ENCODE measurements at places on chromosomes 4 and X.
A peak's percentile ranks its signal among the peaks of the same experiment; 100 is the strongest.

GRCh38 chrX:72349190-72349589, 43.5 kb upstream of the CITED1 start:
- no peak for DNase-seq

DNA sequence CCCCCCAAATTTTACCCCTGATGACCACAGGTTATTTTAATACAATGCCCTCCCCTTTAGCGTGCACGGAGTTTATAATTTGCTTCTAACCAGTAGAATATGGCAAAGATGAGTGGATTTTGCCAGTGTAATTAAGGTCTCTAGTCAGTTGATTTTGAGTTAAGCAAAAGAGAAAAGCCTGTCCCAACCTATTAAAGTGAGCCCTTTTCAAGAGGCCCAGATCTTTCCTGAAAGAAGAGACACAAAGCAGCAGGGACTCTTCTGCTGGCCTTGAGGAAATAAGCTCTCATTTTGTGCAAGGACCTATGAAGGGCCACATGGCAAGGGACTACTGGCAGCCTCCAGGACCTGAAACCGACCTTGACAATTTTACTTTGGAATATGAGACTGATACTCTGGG, 61.9 kb upstream of the GABRG1 start:
- DNase-seq: no peak

- DNase-seq: no peak
Measured at GRCh38 chrX:10233173-10233572, 76.4 kb downstream of the CLCN4 start.

GRCh38 chr4:1403177-1403583, 3.1 kb downstream of the NKX1-1 start:
- DNase-seq: no peak

DNA sequence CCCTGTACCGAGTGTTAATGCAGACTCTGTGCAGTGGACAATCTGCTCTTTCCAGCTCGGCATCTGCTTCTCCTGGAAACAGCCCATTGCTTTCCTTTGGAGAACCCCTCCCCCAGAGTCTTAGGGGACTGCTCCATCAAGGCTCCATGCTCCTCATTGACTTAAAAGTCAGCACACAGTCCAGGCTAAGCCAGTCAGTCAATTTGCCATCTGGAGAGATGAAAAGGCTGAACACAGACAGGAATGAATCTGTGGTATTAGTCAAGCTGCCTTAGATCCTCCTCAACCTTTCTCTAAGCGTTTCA, 20.3 kb downstream of the ATP8A1 start:
- no peak for DNase-seq

- no peak for DNase-seq
Measured at GRCh38 chr4:62359441-62360155, 1159.5 kb downstream of the ADGRL3 start.

- DNase-seq: no peak
Measured at GRCh38 chr4:39235696-39236095, 53.4 kb downstream of the WDR19 start.

GRCh38 chr4:151829309-151829708, 68.5 kb upstream of the GATB start:
- no peak for DNase-seq

DNA sequence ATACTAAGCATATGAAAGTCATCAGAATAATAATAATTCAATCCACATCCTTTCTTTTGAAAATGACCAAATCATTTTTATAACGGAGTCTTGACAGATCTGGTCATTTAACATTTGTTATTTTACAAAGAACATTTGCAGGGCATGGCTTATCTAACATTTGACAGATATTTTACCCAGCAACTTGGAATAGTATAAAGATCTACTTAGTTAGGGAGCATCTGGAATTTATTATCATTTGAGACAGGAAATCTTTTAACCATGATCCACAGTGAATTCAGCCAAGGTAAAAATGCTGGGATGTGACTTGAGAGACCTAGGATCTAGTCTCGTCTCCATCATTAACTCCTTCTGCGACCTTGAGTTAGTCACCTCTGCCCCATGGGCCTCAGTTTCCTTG, 22.4 kb downstream of the STARD8 start:
- no peak for DNase-seq

- DNase-seq: no peak
Measured at GRCh38 chrX:66815227-66815626, 176.3 kb upstream of the EDA2R start.

DNA sequence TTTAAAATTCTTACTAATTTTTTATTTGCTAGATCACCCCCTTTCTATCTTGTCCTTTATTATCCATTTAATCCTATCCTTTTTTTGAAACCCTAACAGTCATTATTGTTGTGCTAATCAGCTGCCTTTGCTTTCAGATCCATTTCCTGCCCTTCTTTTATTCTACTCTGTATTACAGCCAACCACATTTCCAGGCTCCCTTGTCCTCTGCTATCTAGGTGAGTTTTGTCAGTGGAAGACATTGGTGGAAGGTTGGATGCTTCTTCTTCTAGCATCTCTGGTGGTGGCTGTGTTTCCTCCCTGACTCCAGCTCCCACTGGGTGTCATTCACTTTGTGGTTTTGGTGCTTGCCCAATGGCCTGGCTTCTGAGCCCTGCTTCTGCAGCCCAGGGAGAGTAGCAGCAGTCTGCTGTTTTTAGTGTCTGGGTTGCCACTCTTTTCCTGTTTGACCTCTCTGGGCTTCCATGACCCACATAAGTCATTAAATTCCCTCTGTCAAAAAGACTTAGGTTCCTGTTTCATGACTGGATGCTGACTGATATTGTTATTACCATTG, 225.2 kb upstream of the PGRMC2 start:
- no peak for DNase-seq

DNA sequence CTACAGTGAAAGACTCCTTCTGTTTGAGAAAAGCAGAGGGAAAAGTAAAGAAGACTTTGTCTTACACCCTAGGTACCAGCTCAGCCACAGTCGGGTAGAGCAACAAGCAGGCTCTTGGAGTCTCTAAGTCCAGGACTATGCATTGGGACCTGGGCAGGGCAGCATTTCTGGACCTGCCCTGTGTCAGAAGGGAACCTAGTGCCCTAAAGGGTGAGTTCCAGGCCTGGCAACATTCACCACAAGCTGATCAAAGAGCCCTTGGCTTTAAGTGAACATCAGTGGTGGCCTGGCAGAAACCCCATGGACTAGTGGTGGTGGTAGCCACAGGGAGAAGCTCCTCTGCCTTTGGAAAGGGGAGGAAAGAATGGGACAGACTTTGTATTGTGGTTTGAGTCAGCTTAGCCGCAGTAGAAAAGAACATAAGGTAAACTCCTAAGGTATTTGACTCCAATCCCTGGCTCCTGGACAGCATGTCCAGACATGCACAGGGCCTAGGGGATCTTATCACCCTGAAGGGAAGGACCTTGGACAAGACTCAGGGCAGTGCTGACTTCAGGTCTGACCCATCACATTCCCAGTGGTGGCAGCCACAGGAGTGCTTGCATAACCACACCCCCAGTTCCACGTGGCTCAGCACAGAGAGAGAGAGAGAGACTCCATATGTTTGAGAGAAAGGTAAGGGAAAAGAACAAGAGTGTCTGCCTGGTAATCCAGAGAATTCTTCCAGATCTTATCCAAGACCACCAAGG, 32.6 kb downstream of the CCDC158 start:
- peak; percentile 98 for DNase-seq

DNA sequence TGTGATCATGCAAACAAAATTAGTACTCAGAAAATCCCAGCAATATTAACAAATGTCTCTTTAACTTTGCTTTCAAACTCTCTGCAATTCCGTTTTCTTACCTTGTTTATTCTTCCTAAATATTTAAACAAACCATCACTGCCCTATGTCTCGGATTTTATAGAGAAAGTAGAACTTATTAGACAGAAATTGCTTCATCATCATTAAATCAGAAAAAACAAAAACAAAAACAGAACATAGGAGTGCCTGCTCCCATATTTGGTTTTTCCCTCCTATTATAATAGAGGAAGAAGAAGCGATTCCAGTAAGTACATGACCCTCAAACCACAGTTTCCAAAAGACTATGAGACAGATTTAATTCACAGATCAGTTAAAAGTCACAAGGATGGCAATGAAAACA, 1228.0 kb downstream of the RPA4 start:
- no peak for DNase-seq

DNA sequence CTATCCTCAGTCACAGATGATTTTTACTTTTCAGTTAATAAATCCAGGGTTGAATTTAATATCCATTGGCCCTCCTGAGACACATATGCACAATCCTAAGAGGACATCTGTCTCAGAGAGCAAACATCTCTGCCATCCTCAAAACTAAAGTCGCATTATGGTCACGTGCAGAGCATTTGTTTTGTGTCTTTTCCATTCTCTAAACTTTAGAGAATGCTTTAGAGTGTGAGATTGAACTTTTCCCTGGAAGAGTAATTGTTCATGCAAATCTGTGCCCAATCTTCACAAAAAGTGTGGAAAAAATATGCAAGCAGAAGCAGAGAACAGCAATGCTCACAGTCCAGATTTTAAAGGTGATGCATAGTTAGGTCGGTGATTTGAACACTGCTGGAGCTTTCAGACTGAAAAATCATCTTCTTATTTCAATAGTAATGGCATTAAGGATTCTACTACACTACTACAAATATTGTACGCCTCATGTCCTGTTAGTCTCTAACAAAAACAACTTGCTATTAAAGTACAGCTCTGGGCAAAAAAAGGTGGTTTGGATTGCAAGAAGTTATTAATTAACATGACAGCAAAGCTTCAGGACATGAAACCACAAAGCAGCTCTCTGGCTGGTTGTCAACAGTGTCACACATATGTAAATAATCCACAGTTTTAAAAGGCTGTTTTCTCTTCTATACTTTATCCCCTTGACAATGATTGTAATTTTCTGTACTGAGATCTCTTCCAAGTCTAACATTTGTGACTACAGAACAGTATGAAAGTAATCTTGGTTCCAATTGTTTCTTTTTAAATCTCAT, 19.9 kb downstream of the DCHS2 start:
- no peak for DNase-seq

DNA sequence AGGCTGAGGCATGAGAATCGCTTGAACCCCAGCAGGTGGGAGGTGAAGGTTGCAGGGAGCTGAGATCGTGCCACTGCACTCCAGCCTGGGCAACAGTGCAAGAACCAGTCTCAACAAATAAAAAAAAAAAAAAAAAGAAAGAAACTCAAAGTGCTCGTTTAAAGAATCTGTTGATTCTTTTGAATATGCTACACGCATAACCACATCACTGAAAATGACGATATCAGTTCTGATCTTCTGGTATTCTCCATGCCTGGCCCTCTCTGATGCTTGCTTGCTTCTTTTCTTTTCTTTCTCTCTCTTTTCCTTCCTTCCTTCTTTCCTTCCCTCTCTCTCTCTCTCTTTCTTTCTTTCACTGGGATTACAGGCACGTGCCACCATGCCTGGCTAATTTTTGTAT, 7.3 kb downstream of the AVPR2 start:
- no peak for DNase-seq

DNA sequence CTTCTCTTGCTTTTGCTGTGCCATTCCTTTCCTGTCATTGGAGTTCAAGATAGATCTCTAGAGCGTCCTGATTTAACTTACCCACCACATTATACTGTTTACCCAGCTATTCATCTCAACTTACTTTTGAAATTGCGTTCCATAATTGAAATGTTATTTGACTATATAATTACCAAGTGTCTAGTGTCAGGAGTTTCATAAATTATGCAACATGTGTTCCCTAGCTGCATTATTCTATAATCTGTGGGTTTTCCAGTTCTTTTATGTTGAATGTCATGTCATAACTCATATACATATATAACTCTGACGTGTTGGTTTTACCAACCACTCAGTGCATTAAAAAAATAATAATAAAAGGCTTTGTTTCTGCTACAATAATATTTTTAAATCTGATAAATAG, 285.9 kb upstream of the ARSJ start:
- no peak for DNase-seq

DNA sequence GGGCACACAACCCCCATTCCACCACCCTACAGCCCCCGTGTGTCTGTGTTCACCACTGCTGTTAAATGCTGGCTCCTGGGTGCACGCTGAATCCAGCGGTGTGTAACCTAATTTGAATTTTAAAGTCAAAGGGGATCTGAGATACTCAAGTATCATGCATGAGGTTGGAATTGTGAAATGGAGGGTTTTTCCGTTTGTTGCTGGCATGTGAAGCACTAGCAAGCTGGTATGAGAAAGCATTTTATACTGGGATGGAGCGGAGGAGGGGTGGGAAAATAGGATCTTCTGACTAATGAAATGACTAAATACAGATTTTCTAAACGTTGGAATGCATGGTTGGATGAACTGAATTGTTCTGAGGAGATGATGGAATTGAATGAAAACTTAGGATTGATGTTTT, 36.9 kb upstream of the FAT1 start:
- DNase-seq: peak; percentile 61

- no peak for DNase-seq
Measured at GRCh38 chr4:102335616-102336015, 9.7 kb downstream of the SLC39A8 start.

- DNase-seq: no peak
Measured at GRCh38 chr4:8696369-8697127, 104.0 kb downstream of the CPZ start.

DNA sequence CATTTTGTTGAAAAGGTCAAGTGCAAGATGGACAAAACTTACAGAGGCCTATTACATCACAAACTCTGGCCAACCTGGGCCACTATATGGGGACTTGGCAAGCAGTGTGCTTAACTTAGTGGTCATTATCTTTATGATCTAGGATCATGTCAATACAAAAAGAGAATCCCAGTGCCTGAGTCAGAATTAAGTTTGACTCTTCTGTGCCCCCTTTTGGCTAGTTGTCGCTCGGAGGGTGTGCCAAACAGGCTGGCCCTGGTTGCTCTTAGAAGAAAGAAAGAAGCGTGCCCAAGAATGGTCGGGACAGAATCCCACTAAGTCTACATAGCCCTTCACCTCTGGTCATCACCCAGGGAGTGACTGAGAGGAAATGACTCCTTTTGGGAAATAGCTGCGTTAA, 100.1 kb downstream of the EIF4E start:
- DNase-seq: peak; percentile 28

DNA sequence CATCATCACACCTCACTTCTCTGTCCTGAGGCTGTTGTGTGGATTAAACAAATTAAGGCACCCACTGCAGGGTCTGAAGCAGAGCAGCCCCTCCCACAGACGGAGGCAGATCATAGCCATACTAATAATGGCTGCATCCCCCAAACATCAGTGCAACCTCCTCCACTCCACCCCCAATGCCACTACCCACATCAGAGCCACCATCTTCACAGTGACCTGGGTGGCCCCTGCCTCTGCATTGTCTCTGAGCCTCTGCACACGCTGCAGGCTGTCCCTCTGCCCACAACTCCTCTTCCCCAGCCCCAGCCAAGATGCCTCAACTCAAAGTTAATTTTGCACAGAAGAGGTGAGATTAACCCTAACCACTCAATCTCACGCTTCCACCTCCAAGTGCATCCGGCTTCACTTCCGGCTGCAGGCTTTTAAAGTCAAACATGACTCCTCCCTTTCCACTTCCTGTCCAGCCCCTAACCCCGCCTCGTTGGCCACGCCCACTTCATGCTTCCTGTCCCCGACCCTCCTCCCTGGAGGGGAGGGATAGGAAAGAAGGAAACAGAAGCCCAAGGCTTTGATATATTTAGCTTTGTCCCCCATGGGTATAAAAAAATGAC, 22.7 kb downstream of the JAKMIP1 start:
- DNase-seq: no peak

- DNase-seq: peak; percentile 67
Measured at GRCh38 chrX:104987063-104987462, 233.4 kb downstream of the TEX13A start.

All from bronchial epithelial cell (primary cell).